Esophagus squamous epithelium (tissue), 5 donors: ENCODE measurements at places on chromosomes 16 and 17. TPM values are rescaled to one million over a fixed set of nuclear protein-coding genes. Genes with fewer than 3 reads are reported as not detected.

GRIN2C gene
- 0.19 TPM for total RNA-seq

QPRT gene
- 3.0 TPM for total RNA-seq

TMEM114 gene
- not detected for total RNA-seq

HSD11B2 gene
- total RNA-seq = 2.1 TPM

GRCh38 chr17:43946781-43947180 is 4.5 kb upstream of the PPY start:
- H3K27me3 ChIP-seq = no peaks in the 10 kb centered on the region

- H3K36me3 ChIP-seq = no peaks in the 10 kb centered on the region
- H3K27me3 ChIP-seq = no peaks in the 10 kb centered on the region
- H3K4me1 ChIP-seq = peaks cover 3% of the 10 kb centered on the region
- peak within 1 kb of the TSS; percentile 80 for H3K4me3 ChIP-seq
- no peak for DNase-seq
Observed at GRCh38 chr16:85898521-85899442, at the start of gene IRF8. Gene IRF8 (plus strand): TSS chr16:85899162. CDS start chr16:85903016, 3,854 bp downstream.

DNA sequence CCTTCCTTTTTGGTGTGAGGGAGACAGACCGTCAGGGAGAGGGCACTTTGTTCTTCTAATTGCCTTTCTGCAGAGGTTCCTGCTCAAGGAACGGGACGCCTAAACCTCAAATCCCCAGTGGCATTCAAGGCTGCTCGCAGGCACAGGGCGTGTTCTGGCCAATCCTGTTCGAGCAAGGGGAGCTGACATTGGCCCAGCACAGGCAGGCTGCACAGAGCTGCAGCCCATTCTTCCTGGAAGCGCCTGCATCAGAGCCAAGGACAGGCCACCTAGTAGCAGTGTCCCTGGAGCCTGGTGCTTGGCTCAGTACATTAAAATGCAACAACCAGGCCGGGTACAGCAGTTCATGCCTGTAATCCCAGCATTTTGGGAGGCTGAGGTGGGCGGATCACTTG is 72.2 kb upstream of the CREBBP start:
- no peak overlapping the region for H3K27ac ChIP-seq
- H3K36me3 ChIP-seq = no peaks in the 10 kb centered on the region
- H3K27me3 ChIP-seq = no peaks in the 10 kb centered on the region
- no peak overlapping the region for H3K4me3 ChIP-seq

DNA sequence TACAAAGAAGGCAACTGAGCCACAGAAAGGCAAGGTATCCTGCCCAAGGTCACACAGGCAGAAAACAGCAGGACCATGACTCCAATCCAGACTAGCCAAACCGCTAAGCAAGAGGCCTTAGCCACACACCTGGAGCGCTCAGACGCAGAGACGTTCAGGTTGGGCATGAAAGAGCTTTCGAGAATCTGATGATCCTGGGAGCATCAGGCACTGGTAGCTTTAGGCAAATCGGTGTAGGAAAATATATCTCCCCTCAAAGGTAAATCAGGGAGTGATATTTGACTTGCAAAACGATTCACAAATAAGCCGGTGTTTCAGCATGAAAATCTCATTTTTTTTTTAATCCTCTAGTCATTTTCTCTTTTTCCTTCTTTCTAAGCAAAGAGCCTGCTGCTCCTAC is 279.0 kb downstream of the MRTFB start:
- H3K4me3 ChIP-seq = no peak overlapping the region
- no peaks in the 10 kb centered on the region for H3K36me3 ChIP-seq
- DNase-seq = no peak
- H3K4me1 ChIP-seq = peaks cover 5% of the 10 kb centered on the region
- H3K27ac ChIP-seq = no peak overlapping the region

GRCh38 chr17:80380555-80381002 is 34.4 kb upstream of the ENDOV start:
- no peak for DNase-seq
- no peak overlapping the region for H3K4me3 ChIP-seq

GRCh38 chr16:57469046-57469445 is 6.6 kb downstream of the POLR2C start:
- peaks cover 100% of the 10 kb centered on the region for H3K36me3 ChIP-seq
- no peak overlapping the region for H3K27ac ChIP-seq
- H3K4me1 ChIP-seq = peaks cover 5% of the 10 kb centered on the region
- H3K27me3 ChIP-seq = no peaks in the 10 kb centered on the region
- DNase-seq = no peak
